CD4-positive, alpha-beta T cell treated with Interleukin-15 for 1 hour (primary cell): ENCODE measurements at places on chromosomes 2 and 18.

DNA sequence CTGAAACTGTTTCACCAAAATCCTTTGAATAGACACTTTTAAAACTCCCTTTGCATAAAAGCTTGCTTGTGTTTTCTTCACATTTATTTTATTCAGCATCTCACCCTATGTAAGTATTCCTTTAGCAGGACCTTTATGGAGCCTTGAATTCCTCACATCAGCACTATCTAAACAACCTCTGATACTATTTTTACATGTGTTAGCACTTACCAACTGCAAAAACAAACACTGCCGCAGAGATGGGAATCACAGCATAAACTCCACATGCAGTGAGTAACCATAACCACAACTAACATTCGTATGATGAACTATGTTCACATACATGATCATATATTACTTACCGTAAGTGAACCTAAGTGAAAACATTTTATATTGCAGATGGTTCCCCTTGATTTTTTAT, 15.4 kb downstream of the FBXO15 start:
- DNase-seq: no peak

GRCh38 chr2:149561309-149561926, 26.2 kb downstream of the MMADHC start:
- no peak for DNase-seq

GRCh38 chr2:43333656-43334144, 107.3 kb upstream of the ZFP36L2 start:
- no peak for DNase-seq

GRCh38 chr2:209661286-209661894, 110.2 kb upstream of the UNC80 start:
- no peak for DNase-seq

DNA sequence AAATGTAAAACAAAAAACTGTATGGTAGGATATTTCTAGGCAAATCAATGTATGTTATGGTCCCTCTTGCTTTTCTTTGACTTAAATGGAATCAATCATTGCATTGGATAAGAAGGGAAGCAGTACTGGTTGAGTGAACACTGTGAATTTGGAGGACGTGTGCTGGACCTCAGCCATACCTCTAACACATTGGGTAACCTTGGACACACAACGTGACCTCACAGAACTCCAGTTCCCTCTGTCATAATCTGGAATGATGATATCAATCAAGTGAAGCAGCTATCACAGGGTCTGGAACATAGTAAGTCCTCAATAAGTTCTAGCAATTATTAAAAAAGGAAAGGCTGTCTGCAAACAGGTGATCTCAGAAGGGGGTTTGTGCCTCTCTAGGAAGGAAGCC, 474.9 kb upstream of the TCF4 start:
- no peak for DNase-seq

GRCh38 chr2:26309921-26310320, 36.0 kb upstream of the SELENOI start:
- no peak for DNase-seq

DNA sequence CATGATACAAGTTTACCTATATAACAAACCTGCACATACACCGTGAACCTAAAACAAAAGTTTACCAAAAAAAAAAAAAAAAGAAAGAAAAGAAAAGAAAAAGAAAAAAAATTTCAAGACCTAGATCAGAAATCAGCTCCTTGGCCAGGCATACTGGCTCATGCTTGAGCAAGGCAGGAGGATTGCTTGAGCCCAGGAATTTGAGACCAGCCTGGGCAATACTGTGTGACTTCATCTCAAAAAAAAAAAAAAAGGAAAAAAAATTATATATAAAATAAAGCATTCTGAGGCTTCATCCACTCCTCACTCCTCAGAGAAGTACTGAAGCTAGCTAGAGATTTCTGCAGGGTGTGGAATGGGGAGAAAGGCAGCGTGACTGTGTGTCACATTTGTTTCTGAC, 11.8 kb upstream of the PROC start:
- DNase-seq: no peak

GRCh38 chr2:170486730-170487129, 228.4 kb upstream of the SP5 start:
- no peak for DNase-seq

DNA sequence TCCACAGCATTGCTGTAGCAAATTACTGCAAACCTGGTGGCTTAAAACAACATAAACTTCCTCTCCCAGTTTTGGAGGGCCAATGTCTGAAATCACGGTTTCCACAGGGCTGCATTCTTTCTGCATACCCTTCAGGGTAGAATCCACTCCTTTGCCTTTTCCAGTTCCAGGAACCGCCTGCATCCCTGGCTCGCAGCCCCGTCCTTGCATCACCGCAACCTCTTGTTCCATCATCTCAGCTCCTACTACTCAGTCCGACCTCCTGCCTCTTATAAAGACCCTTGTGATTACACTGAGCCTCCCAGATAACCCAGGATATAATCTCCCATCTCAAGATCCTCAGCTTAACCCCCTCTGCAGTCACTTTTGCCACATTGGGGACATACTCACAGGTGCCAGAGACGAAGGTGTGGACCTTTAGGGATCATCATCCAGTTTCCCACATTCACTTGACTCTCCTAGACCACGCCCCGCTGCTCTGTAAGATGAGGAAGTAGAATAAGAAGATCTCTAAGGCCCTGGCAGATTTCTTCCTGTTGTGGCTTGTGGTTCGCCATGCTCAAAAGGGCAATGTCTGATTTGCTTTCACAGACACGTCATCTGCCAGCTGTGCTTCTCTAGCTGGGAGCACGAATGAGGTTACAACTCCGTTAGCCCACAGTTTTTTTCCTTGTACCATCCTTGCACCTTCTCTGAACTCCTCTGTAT, 103.6 kb upstream of the AGAP1 start:
- peak; percentile 30 for DNase-seq

GRCh38 chr2:85435220-85435958, 16.9 kb downstream of the SH2D6 start:
- no peak for DNase-seq

GRCh38 chr2:188966728-188967440, 7.3 kb upstream of the COL3A1 start:
- DNase-seq: no peak

- DNase-seq: no peak
Measured at GRCh38 chr18:80204142-80204541, 43.2 kb downstream of the PARD6G start.

DNA sequence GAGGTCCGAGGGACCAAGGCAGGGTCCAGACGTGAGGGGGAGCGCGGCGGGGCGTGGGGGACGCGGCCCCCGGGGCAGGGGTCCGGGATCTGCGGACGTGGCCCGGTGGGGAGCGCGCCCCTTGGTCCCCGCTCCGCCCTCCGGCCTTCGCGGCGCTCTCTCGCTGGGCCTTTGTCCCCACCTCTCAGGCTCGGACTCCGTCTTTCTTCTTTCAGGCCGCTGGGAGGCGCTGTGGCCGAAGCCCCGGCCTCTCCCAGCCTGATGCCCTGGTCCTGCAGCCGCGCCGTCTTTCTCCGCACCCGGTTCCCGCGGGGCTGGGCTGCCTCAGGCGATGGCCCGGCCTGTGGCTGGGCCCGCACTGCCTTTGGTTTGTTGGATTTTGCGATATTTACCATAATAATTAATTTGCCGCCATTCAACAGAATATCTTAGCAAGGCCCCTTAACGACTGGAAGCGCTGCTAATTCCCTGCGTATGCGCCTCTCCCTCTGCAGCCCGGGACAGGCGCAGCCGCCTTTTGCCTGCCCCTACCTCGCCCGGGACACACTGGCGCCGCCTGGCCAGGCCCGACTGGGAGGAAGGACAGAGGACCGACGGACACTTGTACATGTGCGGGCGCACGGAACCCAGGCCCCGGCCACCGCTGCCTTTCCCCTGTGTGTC, 10.8 kb downstream of the SIX3 start:
- no peak for DNase-seq

DNA sequence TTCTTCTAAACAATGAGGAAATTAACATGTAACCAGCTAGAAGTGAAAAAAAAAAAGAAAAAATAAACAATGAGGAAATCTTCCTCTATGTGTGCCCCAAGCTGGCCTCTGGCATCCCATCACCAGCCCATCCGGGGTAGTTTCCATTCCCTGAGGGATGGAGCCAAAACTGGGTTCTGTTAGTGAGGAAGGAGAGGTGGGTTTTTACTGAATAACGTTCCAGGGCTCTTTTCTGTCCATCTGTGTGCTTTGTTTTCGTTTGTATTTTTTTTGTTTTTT, 9.7 kb downstream of the EFHD1 start:
- DNase-seq: no peak

GRCh38 chr18:9969247-9969646, 55.4 kb downstream of the VAPA start:
- no peak for DNase-seq

DNA sequence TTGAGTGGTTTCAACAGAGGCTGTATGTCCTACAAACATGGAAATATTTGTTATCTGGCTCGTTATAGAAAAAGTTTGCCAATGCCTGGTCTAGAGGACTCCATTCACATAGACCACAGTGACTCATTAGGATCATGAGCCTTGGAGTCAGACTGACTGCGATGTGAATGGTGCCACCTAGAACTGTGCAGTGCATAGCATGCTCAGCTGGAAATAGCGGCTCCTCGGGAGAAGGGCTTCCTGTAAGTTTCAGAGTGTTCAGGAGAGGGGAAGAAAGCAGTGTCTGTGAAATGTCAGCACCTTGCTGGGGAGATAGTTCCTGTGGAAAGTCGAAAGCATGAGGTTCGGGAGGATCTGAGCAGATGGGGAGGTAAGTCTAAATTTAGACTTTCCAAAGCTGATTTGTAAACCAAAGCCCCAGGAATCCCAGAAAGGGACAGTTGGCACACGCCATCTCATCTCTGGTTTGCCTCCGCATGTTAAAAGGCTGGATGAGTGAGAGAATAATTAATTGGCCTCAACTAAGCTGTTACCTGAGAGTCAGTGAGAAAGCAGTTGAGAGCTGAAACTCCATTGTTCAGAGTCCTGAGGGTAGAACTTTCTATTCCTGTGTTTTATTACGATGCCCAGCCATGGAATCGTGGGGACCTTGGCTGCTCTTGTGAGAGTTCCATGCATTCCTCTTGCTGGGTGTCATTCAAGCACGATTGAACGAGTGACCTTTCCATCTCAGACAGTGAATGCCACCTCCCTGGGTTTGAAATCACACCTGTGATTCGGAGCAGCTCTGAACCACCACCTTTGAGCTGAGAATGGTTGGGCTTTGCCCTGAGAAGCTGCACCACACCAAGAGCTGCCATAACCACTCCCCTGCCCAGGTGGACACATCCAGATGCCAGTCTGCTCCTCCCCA, 99.5 kb downstream of the MAPK4 start:
- no peak for DNase-seq

DNA sequence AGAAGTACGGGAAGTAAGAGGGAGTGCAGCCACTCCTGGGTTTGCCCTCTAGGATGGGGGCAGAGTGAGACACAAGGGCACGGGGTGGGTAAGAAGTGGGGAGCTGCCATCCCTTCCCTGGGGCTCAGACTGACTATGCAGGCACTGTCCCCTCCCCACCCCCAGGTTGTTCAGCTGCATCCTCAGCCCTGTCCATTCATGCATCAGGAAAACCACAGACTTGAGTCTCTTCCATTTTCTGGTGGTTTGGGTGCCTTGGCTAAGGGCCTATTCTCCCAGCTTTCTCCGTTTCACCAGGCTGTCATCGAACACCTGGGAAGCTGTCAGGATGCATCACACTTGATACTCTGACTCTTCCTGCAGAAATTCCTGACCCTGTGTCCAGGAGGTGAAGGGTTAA, 111.9 kb downstream of the TFCP2L1 start:
- DNase-seq: no peak

DNA sequence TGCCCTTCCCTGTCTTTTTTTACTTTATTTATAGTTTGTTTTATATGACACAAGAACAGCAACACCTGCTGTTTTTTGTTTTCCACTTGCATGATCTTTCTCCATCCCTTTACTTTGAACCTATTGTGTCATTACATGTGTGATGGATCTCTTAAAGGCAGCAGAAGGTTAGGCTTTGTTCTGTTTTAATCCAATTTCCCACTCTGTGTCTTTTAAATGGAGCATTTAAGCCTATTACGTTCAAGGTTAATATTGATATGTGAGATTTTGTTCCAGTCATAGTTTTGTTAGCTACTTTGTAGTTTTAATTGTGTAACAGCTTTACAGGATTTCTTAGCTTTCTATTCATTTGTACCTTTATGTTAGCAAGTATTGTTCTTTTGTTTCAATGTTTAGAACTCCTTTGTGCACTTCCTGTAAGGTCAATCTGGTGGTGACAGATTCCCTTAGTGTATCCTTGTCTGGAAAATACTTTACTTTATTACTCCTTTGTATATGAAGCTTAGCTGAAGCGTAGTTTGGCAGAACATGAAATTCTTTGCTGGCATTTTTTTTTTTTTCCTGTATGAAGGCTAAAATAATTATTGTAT, 1443.0 kb upstream of the LRRTM1 start:
- DNase-seq: no peak

GRCh38 chr2:75113231-75113869, 86.0 kb downstream of the TACR1 start:
- no peak for DNase-seq

DNA sequence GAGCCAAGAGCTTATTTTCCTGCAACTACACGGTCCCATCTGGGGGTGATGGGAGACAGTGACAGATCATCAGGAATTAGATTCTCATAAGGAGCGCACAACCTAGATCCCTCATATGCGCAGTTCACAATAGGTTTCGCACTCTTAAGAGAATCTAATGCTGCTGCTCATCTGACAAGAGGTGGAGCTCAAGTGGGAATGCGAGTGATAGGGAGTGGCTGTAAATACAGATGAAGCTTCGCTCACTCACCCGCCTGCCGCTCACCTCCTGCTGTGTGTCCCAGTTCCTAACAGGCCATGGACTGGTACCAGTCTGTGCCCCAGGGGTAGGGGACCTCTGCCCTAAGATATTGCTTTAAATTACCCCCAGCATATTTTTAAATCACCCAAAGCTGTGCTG, 10.8 kb downstream of the LRRFIP1 start:
- no peak for DNase-seq

DNA sequence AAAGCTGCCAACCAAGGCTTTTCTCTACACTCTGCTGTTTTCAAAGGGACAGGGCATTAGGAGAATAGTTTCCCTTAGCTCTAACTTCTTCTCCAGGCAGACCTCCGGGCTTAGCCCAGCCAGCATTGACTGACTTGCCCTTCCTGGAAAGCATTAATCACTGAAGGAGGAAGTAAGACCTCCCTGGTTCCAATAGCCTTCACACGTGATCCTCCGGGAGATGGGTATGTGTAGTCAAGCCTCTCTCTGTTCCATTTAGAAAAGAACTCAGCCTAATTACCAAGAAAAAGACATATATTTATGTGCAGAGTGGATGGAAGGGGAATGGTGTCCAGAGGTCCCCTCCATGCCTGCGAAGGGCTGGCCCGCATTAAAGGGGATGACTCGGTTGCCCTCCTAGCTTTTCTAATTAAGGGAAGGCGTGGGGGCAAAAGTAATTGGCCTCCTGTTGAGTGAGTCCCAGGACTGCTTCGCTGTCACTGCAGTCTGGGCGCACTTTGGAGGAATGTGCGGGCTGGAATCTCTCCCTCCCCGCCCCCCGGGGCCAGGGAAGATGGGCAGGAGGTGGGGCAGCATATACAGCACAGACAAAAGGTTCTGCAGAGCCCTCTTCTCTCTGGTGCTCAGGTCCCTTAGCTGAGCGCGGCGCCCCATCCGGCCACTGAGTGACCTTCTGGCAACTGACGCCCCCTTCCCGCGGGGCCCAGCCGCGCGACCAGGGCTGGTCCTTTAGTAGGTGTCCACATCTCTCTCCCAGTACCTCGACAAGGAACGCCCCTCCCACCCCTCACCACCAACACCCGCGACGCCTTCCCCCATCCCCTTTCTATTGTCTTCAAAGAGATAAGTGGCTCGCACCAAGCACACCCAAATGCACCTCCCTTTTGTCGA, 686.0 kb downstream of the NRXN1 start:
- DNase-seq: no peak

- no peak for DNase-seq
Measured at GRCh38 chr18:28960146-28960545, 783.2 kb upstream of the CDH2 start.

GRCh38 chr2:239047861-239048260, 200.0 kb downstream of the TWIST2 start:
- DNase-seq: no peak
